ENCODE measurements at places on chromosomes 2 and 18.

DNA sequence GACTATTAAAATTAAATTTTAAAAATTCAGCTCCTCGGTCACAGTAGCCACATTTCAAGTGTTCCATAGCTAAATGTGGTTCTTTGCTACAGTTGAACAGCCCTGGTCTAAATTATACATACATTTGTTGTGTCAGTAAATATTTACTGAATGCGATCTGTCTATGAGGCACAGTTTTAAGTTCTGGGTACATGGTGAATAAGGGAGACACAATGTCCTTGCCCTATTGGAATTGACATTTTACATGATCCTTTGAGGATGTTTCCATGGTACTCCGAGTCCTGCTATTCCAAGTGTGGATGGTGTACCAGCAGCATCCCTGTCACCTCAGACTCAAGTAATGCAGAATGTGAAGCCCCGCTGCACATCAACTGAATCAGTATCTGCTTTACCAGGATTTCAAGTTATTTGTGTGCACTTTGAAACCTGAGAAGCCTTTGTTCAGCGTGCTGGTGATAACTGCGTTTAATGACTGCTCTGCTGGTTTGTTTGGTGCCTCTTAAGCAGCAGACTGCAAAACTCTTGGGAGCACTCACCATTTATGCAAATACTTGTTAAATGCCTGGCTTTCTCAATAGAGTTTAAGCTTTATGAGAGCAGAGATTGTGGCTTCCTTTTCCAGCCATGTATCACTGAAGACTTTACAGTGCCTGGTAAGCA is 1.5 kb downstream of the GALNT1 start:
- no peak for DNase-seq

- DNase-seq = no peak
These were observed 2.9 kb upstream of the EPAS1 start for GRCh38 chr2:46294176-46294836.

GRCh38 chr18:62384610-62385097 is 59.5 kb downstream of the TNFRSF11A start:
- no peak for DNase-seq

- no peak for DNase-seq
These were observed 12.6 kb upstream of the D2HGDH start for GRCh38 chr2:241721852-241722251.

- no peak for DNase-seq
These were observed 2.1 kb upstream of the TOGARAM2 start for GRCh38 chr2:28979041-28979440.

GRCh38 chr2:127610561-127610960 is 35.4 kb upstream of the GPR17 start:
- DNase-seq = no peak

DNA sequence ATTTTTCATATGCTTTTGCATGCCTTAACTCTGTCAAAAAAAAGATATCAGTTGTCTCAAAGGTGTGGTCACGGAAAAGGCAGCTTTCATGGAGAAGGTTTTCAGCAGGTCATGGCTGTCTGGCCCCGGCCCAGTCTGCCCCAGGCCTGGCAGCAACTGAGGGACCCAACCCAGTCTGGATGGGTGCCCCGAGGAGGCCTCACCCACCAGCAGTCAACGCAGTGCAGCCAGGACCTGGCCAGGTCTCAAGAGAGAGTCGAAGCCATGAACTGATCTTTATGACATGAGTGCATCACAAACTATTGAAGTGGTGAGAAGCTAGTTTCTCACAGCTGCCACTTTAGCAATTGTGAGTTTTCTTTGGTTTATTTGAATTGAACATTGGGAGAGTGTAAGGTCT is 7.9 kb downstream of the TUBB6 start:
- DNase-seq = no peak

- no peak for DNase-seq
These were observed 45.8 kb upstream of the FLACC1 start for GRCh38 chr2:201402651-201403562.

GRCh38 chr18:66874812-66875474 is 271.1 kb upstream of the CDH19 start:
- DNase-seq = no peak

DNA sequence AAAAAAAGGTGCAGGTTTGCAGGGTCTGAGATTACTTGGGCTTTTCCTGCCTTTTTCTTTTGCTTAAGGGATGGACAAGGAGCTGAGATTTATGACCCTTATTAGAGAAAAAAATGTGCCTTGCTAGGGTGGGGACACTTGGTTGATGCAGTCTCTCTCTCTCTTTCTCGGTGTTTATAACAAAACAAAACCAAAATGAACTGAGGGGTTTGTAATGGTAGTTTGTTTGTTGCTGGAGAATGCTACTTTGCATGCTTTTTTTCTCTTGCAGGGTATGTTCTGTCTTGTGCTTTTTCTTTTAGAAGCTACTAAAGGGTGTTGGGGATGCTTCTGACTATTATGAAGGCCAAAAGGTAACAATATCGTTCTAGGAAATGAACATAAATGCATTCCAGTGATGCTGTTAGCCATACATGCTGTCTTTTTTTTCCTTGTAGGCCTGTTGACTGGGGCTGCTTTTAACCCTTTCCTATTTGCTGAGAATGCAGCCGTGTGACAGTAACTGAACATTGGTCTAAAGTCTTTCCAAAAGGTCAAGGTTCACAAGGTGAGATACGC is 435 bp downstream of the ZNF532 start:
- DNase-seq = no peak
